ENCODE measurements at places on chromosomes 2 and 18.

DNA sequence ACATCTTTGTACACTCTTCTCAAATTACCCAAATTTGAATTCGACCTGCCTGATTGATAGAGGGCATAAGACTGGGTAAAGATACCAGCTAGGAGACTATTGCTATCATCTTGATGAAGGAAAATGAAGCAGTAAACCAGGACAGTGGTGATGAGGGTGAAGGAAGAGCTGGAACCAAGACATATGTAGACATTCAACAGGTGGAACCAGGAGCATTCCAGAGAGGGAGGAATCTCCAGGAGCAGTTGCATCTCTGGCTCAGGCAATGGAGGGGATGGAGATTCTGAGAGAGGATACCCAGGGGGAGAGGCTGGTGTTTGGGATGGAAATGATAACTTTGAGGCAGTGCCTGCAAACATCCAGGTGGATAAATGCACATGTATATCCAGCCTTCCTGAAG is 41.6 kb downstream of the SDC1 start:
- DNase-seq = no peak

- peak; percentile 89 for DNase-seq
These were observed 197.5 kb downstream of the ZEB2 start for GRCh38 chr2:144322379-144322778.

- no peak for DNase-seq
These were observed 21.9 kb downstream of the ITM2C start for GRCh38 chr2:230886671-230887071.

- peak; percentile 71 for DNase-seq
These were observed 107.6 kb downstream of the DOCK10 start for GRCh38 chr2:224934526-224935188.

DNA sequence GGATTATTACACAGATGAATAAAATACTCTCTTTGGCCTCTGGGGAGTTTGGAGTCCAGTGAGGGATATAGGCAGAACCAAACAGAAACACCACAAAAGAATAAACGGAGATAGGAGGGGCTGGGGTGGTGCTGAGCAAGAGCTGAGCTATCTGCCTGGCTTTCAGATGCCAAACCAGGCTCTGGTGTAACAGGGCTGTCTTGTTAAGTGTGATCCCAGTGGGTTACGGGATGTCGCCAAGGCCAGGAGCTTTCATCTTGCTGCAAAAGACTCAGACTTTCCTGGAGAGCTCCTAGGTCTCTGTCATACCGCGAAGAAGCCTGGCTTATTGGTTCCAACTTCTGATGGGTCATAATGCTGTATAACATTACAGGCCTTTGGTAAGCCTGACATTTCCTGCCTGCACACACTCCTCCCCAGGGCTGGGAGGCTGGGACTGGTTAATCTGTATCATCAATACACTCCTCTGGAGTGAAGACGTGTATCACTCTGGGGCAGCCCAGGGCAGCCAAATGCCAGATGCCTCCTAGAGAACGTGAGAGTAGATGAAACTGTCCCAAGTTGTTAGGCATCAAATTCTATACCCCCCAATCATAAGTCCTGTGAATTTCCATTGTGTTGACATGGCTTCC is 60.5 kb downstream of the STPG4 start:
- DNase-seq = no peak

DNA sequence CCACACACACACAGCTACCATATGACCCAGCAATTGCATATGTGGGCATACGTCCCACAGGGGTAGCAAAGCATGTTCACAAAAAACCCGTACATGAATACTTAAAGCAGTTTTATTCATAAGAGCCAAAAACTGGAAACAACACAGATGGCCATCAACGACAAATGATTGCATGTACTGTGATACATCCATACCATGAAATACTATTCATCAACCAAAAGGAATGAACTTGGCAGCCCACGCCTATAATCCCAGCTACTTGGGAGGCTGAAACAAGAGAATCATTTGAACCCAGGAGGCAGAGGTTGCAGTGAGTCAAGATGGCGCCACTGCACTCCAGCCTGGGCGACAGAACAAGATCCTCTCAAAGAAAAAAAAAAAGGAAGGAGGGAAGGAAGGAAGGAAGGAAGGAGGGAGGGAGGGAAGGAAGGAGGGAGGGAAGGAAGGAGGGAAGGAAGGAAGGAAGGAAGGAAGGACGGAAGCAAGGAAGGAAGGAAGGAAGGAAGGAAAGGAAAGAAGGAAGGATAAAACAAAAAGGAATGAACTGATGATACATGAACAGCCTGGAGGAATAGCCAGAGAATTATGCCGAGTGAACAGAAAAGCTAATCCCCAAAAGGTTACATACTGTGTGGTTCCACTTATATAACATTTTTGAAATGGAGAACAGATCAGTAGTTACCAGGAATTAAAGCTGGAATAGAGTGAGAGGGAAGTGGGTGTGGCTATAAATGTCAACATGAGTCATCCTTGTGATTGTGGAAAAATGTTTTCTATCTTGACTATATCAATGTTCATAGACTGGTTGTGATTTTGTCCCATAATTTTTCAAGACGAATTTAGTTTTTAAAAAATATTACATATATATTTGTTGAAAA is 19.6 kb upstream of the YPEL5 start:
- peak; percentile 66 for DNase-seq

- DNase-seq = peak; percentile 82
These were observed 157.0 kb upstream of the RND3 start for GRCh38 chr2:150644298-150645067.

DNA sequence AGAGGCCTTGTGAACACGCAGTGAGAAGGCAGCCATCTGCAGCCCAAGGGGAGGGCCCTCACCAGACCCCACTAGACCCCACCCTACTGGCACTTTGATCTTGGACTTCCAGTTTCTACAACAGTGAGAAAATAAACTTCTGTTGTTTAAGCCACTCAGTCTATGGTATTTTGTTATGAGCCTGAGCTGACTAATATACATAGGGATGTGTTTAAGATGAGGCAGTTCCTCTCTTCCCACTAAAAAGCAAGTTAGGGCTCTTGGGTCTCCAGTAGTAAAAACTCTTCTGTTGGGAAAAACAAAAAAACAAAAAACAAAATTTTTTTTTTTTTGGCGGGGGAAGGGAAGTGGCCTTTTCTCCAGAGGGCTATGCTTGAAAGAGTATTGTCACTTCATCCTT is 233.2 kb upstream of the SMAD7 start:
- DNase-seq = no peak

DNA sequence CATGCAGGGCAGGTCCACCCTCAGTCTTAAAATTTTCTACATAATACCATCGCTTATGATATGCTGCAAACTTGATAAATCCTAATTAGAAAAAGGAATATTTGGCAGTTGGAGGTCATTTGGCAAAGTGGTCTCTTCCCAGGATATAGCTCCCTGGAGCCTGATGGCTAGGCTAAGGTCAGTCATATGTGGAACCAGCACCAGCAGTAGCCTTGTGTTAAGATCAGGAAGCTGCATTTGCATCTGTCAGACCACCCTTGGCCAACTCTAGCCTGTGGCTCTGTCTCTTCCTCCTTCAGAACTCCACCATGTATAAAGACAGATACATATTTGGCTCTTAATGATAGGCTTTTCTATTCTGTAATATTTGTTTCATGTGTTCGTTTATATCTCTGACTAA is 5.4 kb upstream of the HK2 start:
- DNase-seq = no peak

GRCh38 chr18:32530947-32531651 is 60.4 kb upstream of the GAREM1 start:
- DNase-seq = peak; percentile 16

DNA sequence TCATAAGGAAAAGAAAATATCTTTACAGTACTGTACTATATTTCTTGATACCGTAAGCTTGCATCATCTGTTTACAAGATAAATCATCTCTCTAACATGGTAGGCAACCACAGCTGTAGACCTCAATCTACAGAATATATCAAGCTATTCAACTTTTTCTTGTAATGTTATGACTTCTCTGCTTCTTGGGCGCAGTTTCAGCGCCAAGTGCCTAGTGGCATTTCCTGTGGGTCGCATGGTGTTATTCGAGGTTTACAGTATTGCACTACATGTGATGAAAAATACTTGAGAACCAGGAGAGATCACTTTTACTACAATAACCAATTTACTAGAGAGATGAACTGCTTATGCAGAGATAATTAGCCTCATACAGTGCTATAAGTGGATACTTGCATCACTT is 34.0 kb upstream of the SESTD1 start:
- no peak for DNase-seq

- no peak for DNase-seq
These were observed 182.7 kb upstream of the GLI2 start for GRCh38 chr2:120552800-120553481.

DNA sequence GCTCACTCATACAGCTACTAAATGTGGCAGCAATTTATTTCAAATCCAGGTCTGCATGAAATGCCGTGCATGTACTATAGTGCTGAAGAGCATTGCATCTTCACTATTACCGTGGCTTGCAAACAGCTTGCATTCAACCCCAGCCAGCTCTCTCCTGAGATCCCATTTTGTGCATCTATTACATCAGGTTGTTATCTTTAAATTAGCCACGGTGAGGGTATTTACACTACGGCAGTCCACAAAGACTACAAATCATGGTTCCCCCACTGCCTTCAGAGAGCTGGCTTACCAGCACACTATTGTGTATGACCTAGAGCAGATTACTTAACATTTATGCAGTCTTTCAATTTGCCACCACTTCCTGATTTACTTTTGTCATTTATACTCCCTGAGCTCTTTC is 621.3 kb upstream of the LRATD1 start:
- no peak for DNase-seq

GRCh38 chr18:37584217-37584616 is 18.6 kb upstream of the CELF4 start:
- DNase-seq = no peak

DNA sequence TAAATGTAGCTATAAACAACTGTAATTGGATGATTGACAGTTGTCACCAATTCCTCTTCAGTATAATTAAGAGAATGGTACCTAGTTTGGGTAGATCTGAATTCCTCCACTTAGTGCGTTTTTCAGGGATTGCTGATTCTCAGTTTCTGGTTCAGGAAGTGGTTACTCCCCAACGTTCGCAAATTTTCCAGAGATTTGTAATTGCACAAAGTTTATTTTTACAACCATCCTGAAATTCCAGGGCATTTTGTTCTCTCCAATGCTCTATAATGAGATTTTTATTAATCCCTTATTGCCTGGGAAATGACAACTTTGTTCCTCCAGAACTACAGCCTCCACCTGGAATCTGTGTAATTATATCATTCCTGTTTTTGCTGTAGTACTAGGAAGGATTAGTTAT is 710.6 kb upstream of the ZEB2 start:
- no peak for DNase-seq

GRCh38 chr18:22165049-22165602 is 4.3 kb upstream of the GATA6 start:
- DNase-seq = peak; percentile 15

DNA sequence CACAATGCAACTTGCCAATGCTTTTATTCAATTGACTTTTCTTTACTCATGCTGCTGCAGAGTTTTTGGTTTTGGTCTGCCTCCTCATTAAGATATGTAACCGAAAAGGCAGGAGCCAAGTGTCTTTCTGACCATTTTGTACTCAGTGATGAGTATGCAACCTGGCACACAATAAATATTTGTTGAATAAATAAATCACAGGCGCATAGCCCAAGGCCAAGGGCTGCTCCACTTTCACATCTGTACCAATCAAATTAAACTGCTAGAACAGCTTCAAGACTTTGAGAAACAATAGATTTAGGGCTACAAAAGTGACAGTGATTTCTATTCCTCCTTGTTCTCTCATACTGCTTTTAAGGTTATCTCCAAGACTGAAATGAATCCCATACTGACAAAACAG is 828.2 kb downstream of the RNF144A start:
- peak; percentile 64 for DNase-seq

DNA sequence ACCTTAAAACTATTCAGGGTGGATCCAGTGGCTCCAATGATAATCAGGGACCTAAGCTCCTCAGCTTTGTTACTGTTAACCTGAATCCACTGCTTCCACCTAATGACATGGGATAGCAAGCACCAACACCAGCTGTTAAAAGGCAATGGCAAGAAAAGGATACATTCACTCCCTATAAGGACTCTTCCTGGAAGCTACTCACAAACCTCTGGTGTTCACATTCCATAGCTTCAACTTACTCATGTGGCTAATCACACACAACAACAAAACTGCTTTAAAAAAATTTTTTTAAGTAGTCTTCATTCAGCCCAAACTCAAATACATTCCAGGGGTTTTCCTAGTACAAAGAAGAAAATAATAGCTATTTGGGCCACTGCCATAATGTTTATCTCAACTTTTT is 24.5 kb downstream of the ROCK2 start:
- peak; percentile 63 for DNase-seq

GRCh38 chr2:176152350-176153181 is 1.2 kb downstream of the HOXD4 start:
- DNase-seq = no peak

DNA sequence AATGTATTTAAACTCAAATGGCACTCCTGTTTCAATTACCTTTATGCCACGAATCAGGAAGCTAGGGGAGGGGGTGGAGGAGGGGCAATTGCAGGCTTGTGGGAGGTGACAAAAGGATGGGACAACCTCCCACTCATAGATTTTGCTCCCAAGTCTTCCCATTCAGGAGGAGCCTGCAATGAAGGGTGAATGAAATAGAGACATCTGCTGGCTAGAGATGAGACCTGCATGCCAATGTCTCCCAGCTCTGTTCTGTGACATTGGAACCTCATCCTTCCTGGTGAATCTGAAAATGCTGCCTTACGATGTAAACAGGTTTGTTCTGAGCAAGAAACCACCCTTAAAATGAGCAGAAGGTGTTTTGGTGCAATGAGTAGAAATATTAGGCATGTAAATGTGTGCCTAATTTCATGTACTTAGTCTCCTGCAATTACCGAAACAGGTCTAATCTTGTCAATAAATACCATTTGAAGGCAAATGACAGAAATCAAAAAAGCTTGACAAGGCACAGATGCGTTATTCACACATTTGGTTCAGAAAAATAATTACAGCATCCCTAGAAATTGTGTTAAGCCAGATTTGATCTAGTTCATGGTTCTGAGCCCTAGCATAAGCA is 2.7 kb upstream of the PID1 start:
- peak; percentile 88 for DNase-seq

GRCh38 chr2:219001577-219002394 is 8.6 kb upstream of the CRYBA2 start:
- no peak for DNase-seq

GRCh38 chr2:174209325-174209724 is 39.0 kb downstream of the OLA1 start:
- no peak for DNase-seq

GRCh38 chr18:13218368-13218991 is at the start of gene LDLRAD4:
Gene LDLRAD4 (plus strand): TSS chr18:13218760.
- peak; percentile 30 for DNase-seq

DNA sequence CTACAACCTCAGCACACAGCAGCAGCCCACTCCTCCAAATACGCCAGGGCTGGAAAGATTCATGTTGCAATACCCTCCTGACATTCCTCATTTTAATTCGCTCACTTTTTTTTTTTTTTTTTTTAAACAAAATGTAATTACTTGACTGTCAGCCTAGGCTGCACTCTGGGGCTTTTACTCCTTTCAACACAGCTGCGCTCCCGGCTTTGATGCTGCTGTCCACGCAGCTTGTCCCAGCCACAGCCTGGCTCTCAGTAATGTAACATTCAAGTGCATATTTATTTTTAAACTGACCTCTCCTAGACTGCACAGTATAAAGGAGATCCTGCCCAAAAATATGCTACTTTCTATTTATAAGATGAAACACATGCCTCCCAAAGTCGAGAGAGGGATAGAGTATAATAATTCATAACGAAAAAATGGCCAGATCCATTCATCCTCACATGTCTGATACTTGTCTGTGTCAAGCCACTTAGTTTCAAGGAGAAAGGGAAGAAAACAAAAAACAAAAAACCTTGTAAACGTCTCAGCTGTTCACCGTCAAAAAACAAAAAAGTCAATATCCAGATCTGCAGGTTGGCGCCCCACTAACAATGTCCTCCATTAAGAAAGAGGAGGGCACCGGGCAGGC is 949 bp downstream of the CDC42EP3 start:
- peak; percentile 57 for DNase-seq

Measured in adipocyte (in vitro differentiated cells).